ENCODE measurements at places on chromosomes 6 and 20.

DNA sequence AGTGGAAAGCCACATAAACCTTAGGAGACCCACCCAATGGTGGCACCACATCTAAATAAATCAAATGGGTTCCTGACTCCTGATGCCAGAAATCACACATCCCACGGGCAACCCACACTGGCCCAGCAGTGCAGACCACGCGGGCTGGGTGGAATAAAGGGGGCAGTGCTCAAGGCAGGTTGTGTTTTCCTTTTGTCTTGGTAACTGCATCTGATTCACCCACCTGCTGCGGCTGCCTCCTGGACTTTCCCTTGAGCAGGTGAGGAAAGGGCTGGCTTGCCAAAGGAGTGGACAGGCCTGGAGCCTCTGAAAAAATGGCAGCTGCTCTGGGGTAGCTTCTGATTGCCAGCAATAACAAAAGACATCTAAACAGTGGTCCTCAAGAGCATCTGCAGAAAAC is 119.5 kb upstream of the KCNK16 start:
- peak; percentile 6 for DNase-seq

DNA sequence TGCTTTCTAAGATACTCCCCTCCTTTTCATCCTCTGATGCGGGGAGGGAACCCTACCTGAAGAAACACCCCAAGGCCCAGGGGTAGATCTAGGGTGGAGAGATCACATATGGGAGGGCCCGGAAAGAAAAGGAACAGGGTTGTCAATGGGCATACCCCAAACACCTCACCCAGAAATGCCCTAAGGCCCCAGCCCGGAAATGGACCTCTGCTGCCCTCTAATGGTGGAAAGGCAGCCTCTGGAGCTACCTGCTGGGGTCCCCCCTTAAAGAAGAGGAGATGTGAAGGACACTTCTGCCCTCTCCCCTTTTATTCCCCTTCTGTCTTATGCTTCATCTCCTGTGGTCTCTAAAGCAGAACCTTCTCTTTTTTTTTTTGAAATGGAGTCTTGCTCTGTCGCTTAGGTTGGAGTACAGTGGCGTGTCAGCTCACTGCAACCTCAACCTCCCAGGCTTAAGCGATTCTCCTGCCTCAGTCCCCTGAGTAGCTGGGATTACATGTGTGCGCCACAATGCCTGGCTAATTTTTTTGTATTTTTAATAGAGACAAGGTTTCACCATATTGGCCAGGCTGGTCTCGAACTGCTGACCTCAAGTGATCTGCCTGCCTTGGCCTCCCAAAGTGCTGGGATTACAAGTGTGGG is 458 bp upstream of the ARMC12 start:
- peak; percentile 82 for DNase-seq

DNA sequence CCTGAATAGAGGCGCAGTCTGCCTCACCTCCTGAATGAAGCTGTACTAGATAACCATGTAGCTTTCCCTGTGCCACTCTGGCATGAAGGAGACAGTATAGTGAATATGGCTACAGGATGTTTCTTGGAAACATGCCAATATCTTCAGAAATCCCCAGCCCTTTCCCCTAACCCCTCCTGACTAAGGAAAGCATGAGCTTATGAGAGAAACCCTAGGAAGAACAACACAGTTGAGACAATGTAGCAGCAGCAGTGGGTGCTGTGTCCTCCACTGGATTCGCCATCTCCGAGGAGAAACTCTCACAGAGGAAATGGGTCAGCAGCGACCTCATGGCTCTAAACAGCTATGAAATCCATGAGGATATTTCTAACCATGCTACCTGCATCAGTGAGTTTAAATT is 6.7 kb downstream of the HLA-DQA1 start:
- no peak for DNase-seq

GRCh38 chr20:38434301-38434741 is 807 bp downstream of the SNHG17 start:
- DNase-seq = peak; percentile 46

- no peak for DNase-seq
Observed at GRCh38 chr6:159996087-159996622, 27.3 kb downstream of the IGF2R start.

DNA sequence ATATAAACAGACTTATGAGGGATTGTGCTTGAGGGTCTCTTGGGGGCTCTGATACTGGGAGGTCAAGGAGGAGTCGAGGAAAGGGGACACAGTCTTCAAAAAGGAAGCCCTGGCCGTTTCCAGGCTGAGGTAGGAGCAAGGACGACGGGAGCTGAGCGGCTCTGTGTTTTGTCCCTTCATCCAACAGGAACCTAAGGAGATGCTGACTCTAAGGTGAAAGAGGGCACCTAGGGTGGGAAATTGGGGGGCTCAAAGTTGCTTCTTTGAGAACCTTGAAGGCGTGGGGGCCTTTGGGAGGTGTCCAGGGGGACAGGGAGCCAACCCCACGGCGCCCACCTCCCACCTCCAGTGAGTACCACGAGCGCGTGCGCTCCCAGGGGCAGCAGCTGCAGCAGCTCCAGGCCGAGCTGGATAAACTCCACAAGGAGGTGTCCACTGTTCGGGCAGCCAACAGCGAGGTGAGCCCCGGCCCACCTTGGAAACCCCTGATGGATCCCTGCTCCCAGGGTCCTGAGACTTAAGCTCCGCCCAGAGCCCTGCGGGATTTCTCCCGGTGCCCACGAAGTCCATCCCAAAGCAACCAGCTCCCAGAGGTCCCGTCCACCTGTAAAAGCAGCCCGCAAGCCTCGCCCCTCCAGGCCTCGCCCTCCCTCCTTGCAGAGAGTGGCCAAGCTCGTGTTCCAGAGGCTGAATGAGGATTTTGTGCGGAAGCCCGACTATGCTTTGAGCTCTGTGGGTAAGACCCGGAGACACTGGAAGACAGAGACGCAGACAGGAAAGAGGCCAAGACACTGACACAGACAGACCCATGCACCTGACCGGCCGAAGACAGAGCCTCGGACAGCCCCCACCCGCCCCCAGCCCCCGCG is 2.9 kb downstream of the SPAG4 start:
- DNase-seq = no peak

DNA sequence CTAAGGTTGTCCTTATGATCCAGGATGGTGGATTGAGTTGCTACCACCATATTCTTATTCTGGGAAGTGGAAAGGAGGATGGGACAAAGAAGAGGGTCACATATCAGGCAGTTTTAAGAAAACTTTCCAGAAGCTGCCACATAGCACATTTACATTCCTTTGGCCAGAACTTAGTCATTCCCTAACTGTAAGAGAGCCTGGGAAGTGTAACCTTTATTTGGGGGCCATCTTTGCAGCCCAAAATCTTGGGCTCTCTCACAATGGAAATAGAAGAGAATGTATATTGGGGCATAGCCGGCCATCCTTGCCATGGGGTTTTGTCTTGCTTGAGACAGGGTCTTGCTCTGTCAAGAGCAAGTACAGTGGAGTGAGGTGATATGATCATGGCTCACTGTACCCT is 8.4 kb downstream of the ZNF341 start:
- no peak for DNase-seq

DNA sequence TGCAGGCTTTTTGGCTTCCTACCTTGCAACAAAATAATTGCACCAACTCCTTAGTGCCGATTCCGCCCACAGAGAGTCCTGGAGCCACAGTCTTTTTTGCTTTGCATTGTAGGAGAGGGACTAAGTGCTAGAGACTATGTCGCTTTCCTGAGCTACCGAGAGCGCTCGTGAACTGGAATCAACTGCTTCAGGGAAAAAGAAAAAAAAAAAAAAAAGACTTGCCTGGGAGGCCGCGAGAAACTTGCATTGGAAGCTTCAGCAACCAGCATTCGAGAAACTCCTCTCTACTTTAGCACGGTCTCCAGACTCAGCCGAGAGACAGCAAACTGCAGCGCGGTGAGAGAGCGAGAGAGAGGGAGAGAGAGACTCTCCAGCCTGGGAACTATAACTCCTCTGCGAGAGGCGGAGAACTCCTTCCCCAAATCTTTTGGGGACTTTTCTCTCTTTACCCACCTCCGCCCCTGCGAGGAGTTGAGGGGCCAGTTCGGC is 420 bp downstream of the SOX4 start:
- no peak for DNase-seq

DNA sequence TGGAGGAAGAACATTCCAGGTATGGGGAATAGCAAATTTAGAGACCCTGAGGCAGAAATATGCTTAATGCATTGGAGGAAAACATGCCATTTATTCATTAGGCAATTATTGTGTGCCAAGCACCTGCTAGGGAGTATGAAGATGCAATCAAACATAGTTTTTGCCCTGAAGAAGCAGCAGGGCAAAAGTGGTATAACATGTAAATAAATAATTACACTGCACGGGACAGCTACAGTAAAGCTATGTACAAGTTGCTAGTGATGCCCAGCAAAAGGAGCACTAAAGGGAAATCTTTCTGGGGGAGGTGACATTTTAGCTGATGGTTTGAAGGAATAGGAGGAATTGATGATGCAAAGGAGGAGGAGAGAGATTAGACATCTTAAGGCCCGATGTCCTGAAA is 624 bp upstream of the TJAP1 start:
- no peak for DNase-seq

DNA sequence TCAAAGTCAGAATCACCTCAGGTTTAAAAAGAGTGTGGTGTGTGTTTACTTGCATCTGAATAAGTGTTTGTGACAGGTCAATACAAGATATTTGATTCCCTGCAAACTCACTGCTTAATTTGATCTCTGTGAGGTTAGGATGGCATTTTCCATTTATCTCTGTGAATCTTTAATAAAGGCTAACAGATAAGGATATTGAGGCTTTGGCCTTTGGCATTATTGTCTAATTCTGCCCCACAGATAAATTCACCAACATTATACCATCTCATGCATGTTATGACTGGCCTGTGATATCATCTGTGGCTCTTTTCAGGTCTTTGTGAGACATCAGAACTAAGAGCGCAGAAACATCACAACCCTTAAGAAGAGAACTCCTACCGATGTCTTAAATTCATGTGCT is 84.7 kb downstream of the TRMT6 start:
- DNase-seq = no peak

DNA sequence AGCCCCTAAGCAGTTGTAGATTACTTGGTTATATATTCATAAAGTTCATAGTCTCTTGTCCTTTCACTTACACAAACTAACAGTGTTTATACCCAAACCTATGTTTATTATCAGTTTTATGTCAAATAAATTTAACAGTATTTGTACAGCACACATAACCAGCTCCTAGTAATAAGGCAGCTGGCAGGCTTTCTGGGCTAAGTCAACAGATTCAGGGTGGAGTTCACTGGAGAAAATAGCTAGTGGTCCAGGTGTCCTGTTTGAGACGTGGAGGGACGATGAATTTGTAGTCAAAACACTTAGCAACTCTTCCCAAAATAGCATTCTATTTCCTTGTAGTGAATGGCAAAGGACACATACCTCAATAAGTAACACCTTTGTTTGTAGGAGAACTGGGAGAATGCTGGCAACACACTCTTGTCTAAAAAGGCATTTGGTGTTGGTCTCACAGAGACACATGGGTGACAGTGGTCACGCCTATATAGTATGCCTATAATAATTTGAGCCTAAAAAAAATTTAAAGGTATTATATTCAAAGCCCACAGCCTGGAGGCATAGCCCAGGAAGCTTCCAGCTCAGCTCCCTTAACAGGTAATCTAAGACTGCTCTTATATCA is 156.4 kb upstream of the CARMIL1 start:
- DNase-seq = no peak

- DNase-seq = no peak
Observed at GRCh38 chr20:21006611-21007010, 99.5 kb downstream of the LINC00237 start.

DNA sequence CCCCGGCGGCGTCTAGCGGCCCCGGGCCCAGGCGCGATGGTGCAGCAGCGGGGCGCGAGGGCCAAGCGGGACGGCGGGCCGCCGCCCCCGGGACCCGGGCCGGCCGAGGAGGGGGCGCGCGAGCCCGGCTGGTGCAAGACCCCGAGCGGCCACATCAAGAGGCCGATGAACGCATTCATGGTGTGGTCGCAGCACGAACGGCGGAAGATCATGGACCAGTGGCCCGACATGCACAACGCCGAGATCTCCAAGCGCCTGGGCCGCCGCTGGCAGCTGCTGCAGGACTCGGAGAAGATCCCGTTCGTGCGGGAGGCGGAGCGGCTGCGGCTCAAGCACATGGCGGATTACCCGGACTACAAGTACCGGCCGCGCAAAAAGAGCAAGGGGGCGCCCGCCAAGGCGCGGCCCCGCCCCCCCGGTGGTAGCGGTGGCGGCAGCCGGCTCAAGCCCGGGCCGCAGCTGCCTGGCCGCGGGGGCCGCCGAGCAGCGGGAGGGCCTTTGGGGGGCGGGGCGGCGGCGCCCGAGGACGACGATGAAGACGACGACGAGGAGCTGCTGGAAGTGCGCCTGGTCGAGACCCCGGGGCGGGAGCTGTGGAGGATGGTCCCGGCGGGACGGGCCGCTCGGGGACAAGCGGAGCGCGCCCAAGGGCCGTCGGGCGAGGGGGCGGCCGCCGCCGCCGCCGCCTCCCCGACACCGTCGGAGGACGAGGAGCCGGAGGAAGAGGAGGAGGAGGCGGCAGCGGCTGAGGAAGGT is 715 bp downstream of the SOX12 start:
- DNase-seq = peak; percentile 65

GRCh38 chr20:19783966-19784401 is 25.9 kb downstream of the RIN2 start:
- no peak for DNase-seq

DNA sequence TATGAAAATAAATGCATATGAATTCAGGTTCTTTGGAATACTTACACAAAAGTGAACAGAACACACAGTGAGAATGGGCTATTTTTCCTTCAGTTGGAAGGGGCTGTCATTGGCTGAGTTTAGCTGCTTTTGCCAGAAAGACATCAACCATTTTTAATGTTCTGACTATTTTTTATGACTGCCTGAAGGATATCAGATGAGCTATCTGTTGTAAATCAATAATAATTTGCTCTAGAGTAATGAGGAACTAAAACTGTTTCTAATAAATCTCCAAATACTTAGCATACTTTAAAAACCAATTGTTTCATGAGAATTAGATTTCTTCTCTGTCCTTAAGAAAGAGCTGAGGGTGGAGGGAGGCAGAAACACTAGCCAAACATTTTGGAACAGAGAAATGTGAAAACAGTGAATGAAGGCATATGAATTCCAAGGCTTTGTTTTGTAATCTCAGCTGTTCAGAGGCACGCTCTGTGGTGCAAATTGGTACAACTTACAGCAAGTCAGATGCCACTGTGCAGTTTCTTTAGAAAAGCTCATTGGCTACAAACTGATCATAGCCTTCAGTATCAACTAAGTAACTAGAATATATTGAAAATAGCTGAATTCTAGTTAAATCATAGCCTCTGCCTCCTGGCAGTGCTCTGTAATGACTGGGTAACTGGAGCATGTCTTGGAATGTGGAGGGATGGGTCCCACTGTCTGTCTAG is 228.9 kb upstream of the JAG1 start:
- DNase-seq = no peak
